ENCODE measurements at places on chromosomes 4 and X.

GRCh38 chr4:168880811-168881595 lies 129.1 kb downstream of the CBR4 start:
- DNase-seq = no peak

GRCh38 chrX:138287205-138287877 lies 424.2 kb downstream of the FGF13 start:
- DNase-seq = no peak

GRCh38 chr4:124931050-124931449 lies 218.5 kb upstream of the ANKRD50 start:
- peak; percentile 48 for DNase-seq

DNA sequence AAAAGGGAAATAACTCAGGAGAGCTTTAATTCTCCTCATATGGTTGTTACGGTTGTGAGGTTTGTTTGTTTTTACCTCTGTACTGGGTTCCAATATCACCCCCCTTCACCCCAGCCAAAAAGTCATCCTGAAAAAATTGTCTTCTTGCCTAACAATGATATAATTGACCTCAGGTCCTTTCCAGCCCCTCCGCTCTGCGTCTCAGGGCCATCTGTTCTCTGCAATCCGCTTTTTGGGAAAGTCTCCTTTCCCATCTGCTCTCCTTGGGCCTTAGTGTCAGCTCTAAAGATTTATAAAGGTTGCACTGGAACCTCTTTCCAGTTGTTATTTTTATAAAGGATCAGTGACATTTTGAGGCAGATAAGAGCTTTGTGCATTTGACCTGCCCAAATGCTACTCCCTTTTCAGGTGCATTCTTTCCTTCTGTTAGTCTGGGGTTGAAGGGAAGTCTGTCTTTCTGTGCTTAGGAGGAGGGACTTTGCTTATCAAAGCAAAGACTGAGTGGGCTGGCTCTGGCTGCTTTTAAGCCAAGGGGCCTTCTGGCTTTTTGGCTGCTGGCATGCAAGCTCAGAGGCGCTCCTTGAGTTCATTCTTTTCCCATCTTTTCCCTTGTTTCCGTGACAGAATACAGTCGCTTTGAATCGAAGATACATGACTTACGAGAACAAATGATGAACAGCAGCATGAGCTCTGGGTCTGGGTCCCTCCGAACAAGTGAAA lies 34.1 kb downstream of the DLG3 start:
- no peak for DNase-seq

- DNase-seq = no peak
These were observed 56.0 kb downstream of the ZCCHC12 start for GRCh38 chrX:118879586-118879985.

DNA sequence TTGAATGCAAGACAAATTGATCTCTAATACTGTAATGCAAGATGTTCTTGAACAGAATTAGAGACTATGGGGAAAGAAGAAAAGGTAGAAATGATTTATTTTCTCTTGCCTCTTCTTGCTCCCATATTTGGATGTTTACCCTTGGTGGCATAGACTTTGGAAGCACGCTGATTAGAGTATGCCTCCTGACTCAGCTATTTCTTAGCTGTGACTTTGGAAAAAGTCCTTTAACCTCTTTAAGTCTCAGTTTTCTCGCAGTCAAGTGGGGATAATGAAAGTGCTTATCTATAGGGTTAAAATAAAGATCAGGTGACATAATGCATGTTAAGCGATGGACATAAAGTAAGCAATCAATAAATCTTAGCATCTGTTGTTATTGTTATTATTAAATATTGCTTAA lies 545.5 kb downstream of the GLUD2 start:
- DNase-seq = no peak

DNA sequence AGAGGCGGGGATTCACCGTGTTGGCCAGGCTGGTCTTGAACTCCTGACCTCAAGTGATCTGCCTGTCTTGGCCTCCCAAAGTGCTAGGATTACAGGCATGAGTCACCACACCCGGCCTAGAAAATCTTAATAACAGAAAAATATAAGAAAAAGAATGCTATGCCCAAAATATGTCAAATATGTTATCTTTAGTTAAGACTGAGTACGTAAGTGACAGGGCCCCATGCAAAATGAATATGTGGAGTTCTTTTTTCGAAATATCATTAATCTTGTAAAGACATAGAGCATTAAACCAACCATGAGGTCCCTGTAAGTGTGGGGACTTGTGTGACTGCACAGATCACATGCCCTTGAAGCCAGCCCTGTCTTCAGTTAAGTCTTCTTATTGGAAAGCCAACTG lies 8.9 kb upstream of the ZNF518B start:
- no peak for DNase-seq

- DNase-seq = no peak
These were observed 109.9 kb downstream of the TLL1 start for GRCh38 chr4:165982934-165983333.

- DNase-seq = no peak
These were observed 66.6 kb downstream of the INTS12 start for GRCh38 chr4:105641845-105642244.

DNA sequence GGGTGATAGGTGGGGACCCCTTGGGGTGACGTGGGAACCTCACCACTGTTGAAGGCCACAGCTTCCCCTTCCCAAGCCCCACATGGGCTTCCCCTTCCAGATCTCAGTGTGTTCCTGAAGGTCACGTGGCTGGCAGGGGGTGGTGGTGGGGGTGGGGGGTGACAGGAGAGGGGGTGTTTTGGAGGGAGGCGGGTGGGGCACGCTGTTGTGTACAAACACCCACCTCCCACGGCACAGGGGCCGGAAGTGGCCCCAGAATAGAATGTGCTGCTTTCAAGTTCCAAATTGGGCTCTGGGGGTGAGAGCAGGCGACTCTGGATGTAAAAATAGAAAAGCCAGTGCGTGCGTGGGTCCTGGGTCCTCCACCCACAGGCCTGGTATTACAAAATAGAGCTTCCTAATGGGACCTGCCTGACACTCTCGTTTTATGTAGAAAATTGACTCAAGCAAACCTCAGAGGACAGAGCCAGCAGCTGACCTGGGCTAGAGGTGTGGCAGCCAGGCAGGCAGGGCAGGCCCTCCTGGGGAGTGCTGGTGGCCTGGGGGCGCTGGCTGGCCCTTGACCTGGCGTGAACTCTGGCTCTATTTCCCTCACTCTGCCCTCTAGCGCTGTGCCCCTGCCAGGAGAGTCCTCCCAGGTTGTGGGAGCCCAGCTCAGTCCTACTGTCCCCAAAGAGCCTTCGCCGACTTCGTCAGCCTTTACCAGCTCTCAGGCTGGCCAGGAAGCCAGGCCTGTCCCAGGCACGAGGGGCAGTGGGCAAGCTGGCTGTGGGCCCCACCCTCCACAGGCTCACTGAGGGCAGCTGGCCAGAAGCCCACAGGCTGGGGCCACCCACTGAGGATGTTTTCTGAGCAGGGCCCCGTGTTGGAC lies 5.4 kb upstream of the SH3BP2 start:
- DNase-seq = no peak

DNA sequence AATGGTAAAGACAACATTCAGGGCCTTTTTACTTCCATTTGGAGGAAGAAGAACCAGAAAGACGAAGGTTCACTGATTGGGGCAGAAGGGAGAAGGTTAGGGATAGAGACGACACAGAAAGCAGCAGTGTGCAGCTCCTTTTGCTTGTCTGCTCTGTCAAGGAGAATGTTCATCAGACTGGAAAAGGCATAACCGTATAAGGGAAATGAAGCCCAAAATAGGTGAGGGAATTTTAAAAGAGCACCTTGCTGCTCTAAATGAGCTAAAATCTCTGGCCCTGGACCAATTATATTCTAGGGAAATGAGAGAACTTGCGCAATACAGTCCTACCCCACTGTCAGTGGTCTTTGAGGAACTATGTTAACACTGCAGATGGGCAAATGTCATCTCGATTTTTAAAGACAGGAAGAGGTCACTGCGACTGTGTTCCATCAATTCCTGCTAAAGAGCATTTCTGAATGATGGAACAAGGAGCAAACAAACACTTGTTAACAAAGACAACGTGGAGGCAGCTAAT lies 909.8 kb upstream of the FTHL17 start:
- no peak for DNase-seq

DNA sequence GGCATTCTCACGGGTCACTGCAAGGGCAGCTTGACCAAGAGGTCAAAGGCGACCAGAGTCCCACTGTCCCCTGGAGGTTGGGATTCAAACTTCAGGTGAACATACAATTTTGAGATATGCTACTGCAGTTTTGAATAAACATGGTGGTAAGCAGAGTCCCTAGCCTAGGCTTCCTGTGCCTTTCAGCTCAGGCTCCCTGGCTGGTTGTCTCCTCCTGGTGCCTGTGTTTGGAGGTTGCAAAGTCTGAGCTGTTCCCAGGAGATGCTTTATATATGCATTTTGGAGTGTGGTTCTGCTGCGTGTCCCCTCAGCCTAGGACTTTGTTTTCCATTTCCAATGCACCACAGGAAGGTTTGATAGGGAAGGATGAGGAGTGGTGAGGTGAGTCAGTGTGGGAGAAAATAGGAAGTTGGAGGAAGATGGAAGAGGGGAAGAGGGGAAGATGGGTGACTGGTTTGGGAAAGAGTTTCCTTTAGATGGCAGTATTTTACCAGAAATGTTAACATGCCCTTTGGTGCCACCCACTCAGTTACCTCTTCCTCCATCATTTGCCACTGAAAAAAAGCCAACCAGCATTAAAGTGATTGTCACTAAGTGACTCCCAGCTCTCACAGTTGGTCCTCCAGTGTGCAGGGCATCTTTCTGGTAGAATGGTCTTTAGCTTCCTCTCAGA lies 211.7 kb upstream of the AGTR2 start:
- DNase-seq = no peak

- no peak for DNase-seq
These were observed 6.8 kb downstream of the GABRA3 start for GRCh38 chrX:152444338-152444737.

- no peak for DNase-seq
These were observed 1.2 kb upstream of the FGFBP2 start for GRCh38 chr4:15964159-15964558.

DNA sequence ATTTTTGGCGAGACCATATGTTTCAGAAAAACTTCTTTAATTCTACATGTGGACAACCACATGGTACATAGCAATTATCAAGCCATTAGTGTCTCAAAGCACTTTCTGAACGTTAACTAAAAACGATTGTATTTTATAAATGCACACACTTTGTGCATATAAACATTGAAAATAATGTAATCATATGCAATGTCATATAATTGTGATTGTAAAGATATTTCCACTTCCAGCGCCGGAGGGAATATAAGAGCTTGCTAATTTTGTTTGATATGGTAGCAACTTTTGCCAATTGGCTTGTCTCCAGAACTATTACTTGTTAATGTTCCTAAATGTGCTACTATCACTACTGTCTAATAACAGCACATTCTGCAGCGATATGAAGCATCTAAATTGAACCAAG lies 162.3 kb upstream of the SMIM31 start:
- no peak for DNase-seq

DNA sequence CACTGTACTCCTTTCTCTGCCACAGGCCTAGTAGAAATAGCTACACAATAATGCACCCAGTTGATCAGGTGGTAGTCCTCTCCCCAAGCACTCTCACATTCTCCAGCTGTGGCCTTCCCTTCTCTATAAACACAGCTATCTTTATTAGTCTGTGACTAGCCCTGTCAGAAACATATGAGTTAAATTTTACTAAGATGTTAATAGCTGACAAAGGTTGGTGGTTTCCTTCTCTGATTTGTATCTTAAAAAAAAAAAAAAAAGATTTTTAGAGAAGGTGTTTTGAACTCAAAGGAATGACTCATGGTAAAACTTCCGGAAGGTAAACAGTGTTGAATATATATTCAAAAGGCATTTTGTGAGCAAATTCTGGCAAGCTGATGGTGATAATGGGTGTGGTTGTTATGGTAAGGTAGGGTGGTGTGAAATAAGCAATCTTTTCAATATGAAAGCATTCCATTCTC lies 327.4 kb downstream of the PPP3CA start:
- DNase-seq = no peak

- DNase-seq = peak; percentile 33
These were observed 25.2 kb upstream of the NPFFR2 start for GRCh38 chr4:72006586-72006985.

- no peak for DNase-seq
These were observed at the start of gene ZFYVE28 for GRCh38 chr4:2417765-2418649. Gene ZFYVE28 (minus strand): TSS chr4:2418645. CDS start chr4:2418323, 322 bp downstream.

DNA sequence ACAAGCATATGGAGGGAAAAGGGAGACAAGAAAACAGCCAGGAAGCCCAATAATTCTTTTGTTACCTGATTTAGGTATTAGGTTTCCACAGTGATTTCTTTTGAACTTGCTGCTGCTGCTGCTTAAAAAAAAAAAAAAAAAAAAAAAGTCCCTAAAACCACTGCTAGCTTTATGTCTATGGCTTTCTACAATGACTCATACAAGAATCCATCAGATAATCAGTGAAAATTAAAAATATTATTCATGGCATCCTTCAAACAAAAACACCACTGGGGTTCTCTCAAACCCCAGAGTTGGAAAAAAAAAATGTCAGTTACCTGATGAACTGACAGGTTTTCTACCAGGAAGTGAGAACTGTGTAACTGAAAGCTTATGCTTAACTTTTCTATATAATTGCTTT lies 14.3 kb downstream of the EPHA5 start:
- DNase-seq = no peak

DNA sequence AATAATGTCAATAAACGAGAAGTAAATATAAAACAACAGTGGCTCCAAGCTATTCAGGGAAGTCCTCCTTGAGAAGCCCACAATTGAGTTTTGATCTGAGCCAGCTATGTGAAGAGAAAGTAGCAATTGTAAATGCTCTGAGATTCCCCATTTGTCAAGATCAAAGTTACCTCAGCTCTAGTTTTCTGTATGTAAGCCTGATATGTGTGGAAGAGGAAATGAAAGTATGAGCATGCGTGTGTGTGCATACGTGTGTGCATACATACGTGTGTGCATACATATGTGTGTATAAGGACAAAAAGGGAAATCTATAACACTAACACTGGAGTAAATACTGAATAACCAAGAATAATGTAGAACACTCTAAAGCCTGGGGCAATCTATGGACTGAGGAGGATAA lies 130.3 kb downstream of the SCFD2 start:
- no peak for DNase-seq

- no peak for DNase-seq
These were observed 30.6 kb downstream of the BBS12 start for GRCh38 chr4:122762966-122763716.

GRCh38 chr4:156536661-156537060 lies 434.9 kb downstream of the PDGFC start:
- DNase-seq = no peak

DNA sequence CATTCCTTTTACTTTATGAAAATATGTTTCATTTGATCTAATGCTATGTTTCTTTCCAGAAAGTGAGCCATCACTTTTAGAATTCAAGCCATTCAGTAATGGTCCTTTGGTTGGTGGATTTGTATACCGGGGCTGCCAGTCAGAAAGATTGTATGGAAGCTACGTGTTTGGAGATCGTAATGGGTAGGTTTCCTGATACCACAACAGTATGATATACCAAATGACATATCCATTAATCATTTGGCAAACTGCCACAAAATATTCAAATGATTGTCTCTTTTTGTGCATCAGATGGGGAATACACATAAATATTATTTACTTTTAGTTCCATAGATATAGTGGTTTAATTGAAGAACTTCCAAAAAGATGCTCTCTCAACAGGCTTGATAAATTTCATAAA lies 68.2 kb downstream of the HHIP start:
- no peak for DNase-seq
